ENCODE measurements at places on chromosomes 6 and 20.

DNA sequence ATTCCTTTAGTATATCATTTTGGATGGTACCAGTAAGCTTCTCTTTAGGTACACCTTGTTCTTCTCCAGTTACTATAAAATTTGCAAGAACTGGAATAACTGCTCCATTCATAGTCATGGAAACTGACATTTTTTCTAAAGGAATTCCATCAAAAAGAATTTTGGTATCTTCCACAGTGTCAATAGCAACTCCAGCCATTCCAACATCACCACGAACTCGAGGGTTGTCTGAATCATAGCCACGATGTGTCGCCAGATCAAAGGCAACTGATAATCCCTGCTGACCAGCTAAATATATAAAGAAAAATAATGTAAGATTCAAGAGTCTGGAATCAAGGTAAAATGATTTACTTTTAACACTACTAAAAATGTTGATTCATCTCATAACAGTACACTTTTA lies 5.3 kb downstream of the MMUT start:
- no peak for DNase-seq

DNA sequence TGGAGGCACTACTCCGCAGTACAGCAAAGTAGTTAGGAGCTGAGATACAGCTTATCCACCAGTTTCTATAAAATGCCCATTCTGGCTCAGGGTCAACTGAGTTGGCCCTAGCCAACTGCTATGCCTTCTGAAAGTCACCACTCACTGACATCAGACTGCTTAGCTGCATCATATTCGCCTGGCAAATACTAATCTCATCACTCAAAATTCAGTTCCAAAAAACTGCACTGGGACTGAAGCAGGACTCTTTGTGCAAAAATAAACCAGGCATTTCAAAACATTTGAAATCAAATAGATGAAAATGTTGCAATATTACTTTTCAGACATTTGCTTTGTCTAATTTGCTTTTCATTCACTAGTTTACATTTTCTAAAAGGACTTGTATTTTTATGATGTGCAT lies 230.0 kb downstream of the ALDH8A1 start:
- no peak for DNase-seq

GRCh38 chr20:18678549-18679419 lies 90.9 kb downstream of the DTD1 start:
- no peak for DNase-seq

DNA sequence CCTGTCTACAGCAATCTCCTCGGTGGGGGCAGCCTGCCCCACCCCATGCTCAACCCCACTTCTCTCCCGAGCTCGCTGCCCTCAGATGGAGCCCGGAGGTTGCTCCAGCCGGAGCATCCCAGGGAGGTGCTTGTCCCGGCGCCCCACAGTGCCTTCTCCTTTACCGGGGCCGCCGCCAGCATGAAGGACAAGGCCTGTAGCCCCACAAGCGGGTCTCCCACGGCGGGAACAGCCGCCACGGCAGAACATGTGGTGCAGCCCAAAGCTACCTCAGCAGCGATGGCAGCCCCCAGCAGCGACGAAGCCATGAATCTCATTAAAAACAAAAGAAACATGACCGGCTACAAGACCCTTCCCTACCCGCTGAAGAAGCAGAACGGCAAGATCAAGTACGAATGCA lies 19.4 kb downstream of the PRDM1 start:
- DNase-seq, result no peak

GRCh38 chr20:57579898-57580447 lies 19.1 kb downstream of the PCK1 start:
- DNase-seq, result peak; percentile 59

- no peak for DNase-seq
These were observed 81.0 kb downstream of the HIVEP2 start for GRCh38 chr6:142863981-142864380.
